ENCODE measurements at places on chromosomes 11 and 22.

GRCh38 chr11:117121176-117121575, 22.9 kb upstream of the PAFAH1B2 start:
- no peak for DNase-seq

DNA sequence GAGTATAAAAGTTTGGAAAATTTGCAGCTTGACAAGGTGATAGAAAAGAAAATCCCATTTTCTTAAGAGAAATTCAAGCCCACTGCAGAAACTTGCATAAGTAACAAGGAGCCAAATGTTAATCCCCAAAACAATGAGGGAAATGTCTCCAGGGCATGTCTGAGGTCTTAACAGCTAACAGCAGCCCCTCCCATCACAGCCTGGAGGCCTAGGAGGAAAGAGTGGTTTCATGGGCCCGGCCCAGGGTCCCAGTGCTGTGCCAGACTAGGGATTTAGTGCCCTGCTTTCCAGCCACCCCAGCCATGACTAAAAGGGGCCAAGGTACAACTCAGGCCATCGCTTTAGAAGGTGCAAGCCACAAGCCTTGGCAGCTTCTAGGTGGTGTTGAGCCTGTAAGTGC, 123.7 kb upstream of the TRPC6 start:
- DNase-seq, result no peak

DNA sequence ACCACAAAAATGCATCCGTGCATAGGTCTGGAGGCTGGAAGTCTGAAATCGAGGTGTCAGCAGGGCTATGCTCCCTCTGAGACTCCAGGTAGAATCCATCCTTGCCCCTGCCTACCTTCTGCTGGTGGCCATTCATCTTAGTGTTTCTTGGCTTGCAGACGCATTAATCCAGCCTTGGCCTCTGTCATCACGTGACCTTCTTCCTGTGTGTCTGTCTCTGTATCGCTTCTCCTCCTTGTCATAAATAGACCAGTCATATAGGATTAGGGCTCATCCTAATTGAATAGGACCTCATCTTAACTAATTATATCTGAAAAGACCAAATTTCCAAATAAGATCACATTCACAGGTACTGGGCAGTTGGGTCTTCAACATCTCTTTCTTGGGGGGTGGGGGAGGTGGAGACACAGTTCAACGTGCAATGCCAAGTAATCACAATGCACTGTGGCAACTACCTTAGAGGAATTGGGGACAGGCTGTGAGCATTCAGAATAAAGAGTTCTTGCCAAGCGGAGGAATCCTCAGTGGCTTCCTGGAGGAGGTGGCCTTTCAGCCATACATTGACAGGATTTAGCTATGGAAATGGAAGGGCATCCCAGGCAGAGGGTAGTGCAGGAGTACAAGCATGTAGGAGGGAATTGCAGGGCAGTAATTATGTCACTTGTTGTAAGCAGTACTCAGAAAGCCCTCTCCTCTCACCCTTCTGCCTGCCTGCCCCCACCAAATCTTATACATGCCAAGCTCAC, 96.2 kb upstream of the SYT13 start:
- no peak for DNase-seq

- DNase-seq, result no peak
These were observed at the start of gene SLCO2B1 for GRCh38 chr11:75150879-75151278. Gene SLCO2B1 (plus strand): TSS chr11:75151107. CDS start chr11:75151382, 275 bp downstream.

DNA sequence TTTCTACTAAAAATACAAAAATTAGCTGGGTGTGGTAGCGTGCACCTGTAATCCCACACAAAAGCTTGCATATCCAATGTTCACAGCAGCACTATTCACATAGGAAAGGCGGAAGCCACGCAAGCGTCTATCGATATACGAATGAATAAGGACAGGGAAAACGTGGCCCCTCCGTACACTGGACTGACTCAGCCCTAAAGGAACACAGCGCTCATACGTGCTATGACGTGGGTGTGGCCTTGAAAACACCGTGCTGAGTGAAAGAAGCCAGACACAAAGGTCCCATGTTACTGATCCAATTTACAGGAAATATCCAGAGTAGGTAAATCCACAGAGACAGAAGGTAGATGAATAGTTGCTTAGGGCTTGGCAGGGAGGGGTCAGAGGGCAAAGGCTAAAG, 7.0 kb downstream of the LMF2 start:
- no peak for DNase-seq

Data from OCI-M1 (cell line).